CD4-positive, alpha-beta memory T cell (primary cell): ENCODE measurements at places on chromosomes 16 and 17. TPM values are rescaled to one million over a fixed set of nuclear protein-coding genes. Genes with fewer than 3 reads are reported as not detected.
A peak's percentile ranks its signal among the peaks of the same experiment; 100 is the strongest.

The TPSD1 gene
- polyA plus RNA-seq: not detected

The TMEM88 gene
- not detected for polyA plus RNA-seq

The TBC1D3H gene
- polyA plus RNA-seq: not detected

The HOXB6 gene
- not detected for polyA plus RNA-seq

GRCh38 chr17:77420095-77420803 lies 279.5 kb downstream of the SEC14L1 start:
- DNase-seq: no peak

DNA sequence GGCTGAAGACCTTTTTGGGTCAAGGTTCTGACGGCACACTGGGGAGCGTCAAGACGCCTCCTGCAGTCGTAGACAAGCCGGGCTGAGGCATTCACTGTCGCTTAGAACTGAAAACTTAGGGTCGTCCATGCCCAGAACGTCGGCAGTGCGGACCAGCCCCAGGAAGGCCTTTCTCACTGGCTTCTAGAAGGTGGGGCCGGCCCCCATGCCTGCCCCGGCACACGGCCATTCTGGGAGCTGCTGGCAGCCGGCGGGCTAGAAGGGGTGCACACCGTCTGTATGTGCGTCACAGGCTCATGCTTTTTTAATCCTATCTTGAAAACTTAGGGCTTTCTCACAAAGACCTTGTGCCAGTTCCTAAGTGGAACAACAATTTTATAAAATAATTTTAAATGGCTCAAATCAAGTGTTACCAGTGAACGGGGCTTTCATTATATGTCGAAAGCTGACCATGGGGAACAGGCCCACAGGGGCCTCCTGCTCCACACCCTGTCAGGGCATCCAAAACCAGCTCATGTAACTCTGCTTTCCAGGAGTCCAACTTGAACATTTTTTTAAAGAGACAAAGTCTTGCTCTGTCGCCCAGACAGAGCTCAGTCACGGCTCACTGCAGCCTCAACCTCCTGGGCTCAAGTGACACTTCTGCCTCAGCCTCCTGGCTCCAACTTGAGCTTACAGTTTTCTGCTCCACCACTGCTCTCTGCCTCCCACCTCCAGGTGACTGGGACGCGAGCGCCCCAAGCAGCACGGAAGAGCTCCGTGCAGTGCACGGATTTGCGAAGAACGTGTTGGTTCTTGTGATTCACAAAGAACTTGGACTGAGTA lies 111.2 kb downstream of the ANKRD11 start:
- DNase-seq: no peak

GRCh38 chr17:7834957-7835813 lies 1.2 kb downstream of the KDM6B start:
- peak; percentile 94 for DNase-seq

- DNase-seq: no peak
These were observed 16.3 kb downstream of the RANBP10 start for GRCh38 chr16:67790071-67790470.
